ENCODE measurements at places on chromosomes 2 and 18. TPM values are rescaled to one million over a fixed set of nuclear protein-coding genes. Genes with fewer than 3 reads are reported as not detected.

GRCh38 chr2:70767699-70768589, at the start of gene ADD2:
TSS of gene ADD2 (minus strand) at chr2:70768200. CDS start at chr2:70706408, 61,792 bp downstream.
- no peak for DNase-seq

DNA sequence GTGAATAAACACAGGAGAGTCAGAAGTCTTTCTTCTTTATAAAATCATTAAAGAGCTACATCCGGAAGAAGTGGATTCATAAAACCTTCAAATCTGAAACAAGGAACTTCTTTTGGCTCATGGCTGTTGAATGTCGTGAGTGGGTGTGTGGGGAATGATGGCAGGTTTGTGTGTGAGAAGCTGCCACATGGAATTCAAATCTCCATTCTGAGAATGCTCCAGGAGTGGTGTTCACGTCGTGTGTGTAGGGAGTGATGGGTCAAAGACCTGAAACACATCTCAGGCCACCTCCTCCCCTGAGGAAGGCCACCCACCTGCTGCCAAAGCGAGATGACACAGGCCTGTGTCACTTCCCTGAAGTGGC, 28.9 kb downstream of the FAM228A start:
- DNase-seq, result no peak

DNA sequence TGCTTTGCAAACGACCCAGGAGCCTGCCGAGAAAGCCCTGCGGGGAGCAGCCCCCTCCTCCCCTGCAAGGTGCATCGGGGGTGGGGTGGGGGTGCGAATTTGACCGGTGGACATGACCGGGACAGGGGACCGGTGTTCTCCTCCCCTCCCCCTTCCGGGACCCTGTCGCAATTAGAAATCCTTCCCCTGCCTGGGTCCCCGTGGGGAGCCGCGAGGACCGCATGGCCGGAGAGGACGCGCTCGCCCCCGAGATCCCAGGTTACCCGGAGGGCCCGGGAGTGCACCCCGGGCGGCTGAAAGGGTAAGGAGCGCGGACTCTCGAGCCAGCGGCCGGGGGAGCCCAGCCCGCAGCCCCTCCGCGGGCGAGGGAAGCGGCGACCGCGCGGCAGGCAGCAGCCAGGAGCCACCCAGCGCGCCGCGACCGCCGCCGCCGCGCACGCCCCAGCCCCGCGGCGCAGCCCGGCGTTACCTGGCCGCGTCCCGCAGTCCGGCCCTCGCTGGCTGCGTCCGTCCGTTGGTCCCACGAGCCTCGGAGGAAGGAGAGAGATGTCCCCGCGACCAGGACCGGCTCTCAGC, 482 bp downstream of the DLGAP1 start:
- no peak for DNase-seq

DNA sequence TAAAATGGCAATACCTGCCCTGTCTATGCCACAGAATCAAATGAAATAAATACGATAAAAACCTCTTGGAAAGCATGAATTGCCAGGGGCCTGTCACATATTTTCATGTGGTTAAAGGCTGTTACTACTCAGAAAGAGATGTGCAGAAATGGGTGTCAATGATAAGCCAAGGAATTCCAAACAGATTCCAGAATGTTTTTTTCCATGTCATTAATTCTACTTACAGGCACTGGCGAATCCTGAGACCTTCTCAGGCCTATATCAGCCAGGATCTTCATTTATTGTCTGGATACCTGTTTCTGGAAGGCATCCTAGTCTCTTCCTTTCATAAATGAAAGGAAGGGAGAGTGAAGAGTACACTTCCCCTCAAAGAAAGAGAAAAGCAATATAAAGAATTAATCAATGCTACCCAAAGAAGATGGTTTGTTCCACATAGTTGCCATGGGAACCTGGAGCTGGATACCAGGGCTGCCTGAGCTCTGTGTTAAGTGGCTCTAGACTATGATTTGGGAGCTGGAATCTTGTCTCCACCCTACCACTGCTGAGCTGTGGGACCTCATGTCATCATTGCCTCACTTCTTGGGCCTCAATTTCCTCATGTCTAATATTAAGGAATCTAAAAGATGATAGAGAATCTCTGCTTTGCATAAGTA, 335.1 kb upstream of the SKOR2 start:
- DNase-seq, result no peak

DNA sequence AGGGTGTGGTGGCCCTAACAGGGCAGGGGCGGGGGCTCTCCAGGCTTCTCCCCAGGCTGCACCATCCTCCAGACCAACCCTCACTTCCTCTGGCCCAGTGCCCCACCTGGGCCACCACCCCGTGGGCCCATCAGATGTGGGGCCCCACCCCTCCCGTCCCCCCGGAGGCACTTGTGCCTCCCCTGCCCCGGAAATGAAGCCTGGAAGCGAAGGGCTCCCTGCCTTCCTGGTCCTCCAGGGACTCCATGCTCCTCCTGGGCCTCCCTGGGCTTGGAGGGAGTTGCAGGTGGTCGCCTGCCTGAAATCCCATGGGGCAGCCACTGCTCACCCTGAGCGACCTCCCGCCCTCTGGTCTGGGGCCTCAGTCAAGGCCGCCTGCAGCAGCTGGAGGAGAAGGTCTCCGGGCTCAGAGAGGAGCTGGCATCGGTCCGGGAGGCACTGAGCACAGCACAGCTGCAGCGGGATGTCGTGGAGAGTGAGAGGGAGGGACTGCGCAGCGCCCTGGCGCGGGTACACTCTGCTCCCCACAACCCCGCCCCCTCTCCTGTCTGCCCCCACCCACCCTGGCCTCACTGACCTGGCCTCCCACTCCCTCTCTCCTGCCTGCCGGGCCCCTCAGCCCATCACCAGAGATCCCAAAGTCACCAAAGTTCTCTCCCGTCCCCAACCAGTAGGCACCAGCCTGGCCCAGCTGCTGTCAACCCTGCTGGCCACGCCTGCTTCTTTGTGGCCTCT, 28.0 kb downstream of the CROCC2 start:
- DNase-seq, result peak; percentile 5

GRCh38 chr2:128474036-128474955, 155.6 kb upstream of the HS6ST1 start:
- no peak for DNase-seq

The NEURL3 gene
- not detected for total RNA-seq

The IL1F10 gene
- total RNA-seq, result not detected

The ACTG2 gene
- 3.7 TPM for total RNA-seq

The MOGAT1 gene
- not detected for total RNA-seq

The VIT gene
- total RNA-seq, result 20.4 TPM

The LYPD6B gene
- total RNA-seq, result not detected
